ENCODE measurements at places on chromosomes 1 and 21. TPM values are rescaled to one million over a fixed set of nuclear protein-coding genes. Genes with fewer than 3 reads are reported as not detected.

DNA sequence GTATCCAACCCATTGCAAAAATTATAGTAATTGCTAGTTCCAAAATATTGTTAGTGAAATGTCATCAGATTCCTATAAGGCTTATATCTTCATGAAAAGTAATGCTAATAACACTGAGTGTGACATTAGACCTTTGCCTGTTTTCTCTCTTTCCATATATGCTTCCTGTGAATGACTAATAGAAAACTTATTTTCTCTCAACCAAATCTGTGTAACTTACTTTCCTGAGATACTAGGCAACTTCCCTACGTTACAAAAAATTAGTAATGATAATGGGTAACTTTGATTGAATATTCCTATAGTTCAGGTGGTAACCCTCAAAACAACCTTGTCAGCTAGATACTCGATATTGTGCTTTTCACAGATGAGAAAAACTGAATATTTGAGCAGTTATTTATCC lies 124.2 kb upstream of the HNRNPU start:
- DNase-seq = no peak
- H3K4me3 ChIP-seq = no peak overlapping the region
- H3K36me3 ChIP-seq = no peaks in the 10 kb centered on the region

GNG4 gene
- total RNA-seq = 1.9 TPM

KPNA6 gene
- total RNA-seq = 85.3 TPM

EXTL1 gene
- total RNA-seq = not detected

DNA sequence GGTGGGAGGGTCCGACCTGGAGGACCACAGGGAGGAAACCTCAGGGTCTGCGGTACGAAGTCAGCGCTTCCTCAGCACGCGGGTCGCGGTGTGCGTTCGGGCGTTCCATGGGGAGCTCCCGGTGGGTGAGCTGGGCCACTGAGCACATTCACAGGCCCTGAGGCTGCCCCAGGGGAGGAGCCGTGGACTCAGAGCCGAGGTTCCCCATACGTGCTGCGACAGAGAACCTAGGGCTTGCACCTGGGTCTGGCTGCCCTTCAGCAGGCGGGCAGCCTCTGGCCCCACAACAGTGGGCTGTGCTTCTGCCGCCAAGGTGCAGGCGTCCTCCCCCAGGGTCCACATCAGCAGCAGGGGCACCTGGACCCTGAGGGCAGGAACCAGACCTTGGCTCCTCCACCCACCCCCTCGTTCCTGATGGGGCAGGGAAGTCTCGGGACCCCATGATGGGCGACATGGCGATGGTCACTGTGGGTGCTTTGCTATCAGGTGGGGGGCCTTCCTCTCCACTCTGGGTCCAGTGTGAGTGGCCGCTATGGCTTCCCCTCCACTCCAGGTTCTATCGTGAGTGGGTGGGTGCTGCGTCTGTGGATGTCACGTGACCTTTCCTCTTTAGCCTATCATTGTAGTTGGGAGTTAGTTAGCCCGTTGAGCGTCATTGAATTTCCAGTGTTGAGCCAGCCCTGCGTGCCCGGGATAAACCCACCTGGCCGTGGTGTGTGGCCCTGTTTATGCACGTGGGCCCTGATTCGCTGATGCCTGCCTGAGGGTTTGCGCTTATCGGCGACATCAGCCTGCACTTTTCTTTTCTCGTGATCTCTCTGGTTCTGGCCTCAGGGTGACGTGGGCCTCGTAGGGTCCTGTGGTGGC lies 27.9 kb downstream of the FTCD start:
- H3K27ac ChIP-seq = no peak overlapping the region
- H3K4me1 ChIP-seq = no peaks in the 10 kb centered on the region
- H3K4me3 ChIP-seq = no peak overlapping the region

GRCh38 chr1:12049616-12050015 lies 13.5 kb upstream of the TNFRSF8 start:
- no peak for DNase-seq
- H3K36me3 ChIP-seq = no peaks in the 10 kb centered on the region
- H3K4me1 ChIP-seq = peaks cover 14% of the 10 kb centered on the region
- H3K27me3 ChIP-seq = peaks cover 13% of the 10 kb centered on the region
- H3K27ac ChIP-seq = no peak overlapping the region

OR2T3 gene
- total RNA-seq = not detected

CBR3 gene
- 9.5 TPM for total RNA-seq

FAM110D gene
- not detected for total RNA-seq

DNA sequence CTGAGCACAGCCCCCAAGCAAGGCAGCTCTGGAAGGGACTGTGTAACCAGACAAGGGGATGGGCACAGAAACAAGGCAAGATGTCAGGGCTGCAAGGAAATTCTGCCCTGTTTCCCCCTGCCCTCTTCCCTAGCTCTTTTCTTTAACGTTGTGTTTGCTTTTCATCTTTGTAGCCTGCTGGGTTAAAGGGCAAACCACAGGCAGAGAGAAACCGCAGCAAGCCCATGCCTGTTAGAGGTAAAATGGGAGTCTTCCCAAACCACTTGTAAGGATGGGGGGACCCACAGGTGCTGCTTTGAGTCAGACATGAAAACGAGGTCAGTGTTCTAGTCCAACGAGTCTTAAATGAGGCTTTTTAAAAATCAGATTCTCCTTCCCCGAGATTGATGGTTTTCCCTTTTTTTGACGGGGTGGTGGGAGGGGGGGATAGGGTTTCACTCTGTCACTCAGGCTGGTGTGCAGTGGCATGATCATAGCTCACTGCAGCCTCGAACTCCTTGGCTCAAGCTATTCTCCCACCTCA lies 13.3 kb downstream of the TGFBR3 start:
- peaks cover 7% of the 10 kb centered on the region for H3K27me3 ChIP-seq
- peaks cover 62% of the 10 kb centered on the region for H3K4me1 ChIP-seq
- peak; percentile 60 for DNase-seq
- H3K36me3 ChIP-seq = no peaks in the 10 kb centered on the region

PRR9 gene
- not detected for total RNA-seq

DNAI4 gene
- total RNA-seq = 1.2 TPM

DNA sequence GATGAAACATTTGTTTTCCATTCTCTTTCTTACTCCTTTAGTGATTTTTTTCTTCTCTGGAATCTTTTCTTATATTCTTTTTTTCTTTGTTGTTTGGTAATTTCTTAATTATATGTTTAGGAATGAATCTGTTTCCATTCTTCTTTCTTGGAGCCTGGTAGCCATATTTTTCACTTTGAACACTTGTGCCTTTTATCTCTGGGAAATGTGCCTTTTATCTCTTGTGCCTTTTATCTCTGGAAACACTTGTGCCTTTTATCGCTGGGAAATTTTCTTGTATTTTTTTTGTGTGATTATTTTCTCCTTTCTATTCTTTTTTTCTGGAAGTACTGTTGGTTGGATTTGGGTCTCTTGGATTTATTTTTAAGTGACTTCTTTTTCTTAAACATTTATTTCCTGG lies 118.2 kb downstream of the LEPR start:
- H3K27ac ChIP-seq = no peak overlapping the region
- no peaks in the 10 kb centered on the region for H3K4me1 ChIP-seq
- H3K4me3 ChIP-seq = no peak overlapping the region

CELA3A gene
- not detected for total RNA-seq

DNA sequence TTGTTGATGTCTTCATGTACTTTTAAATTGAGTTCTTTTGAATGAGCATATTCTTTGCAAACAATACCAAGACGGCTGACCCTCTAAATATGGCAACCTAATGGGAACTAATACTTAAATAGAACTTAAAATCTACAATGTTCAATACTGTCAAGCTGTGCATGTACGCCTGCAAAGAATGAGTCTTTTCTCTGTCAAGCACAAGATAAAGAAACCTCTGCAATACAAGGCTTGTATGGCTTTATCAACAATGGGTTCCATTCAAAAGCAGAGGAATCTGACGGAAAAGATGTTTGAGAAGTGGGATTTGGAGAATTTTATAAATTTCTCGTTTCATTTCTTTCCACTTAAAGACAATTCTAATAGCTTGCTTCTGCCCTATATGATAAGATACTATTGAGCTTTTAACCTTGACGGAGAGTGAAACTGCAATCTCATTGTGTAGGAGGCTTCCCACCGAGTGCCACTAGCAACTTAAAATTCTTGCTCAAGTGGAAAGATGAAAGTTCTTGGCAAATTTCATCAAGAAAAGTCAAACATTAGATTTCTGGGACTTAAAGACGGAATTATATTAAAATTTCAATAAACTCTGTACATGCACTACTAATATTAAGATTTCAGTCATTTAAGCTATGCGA lies 119.8 kb downstream of the RGS21 start:
- no peaks in the 10 kb centered on the region for H3K36me3 ChIP-seq
- peaks cover 4% of the 10 kb centered on the region for H3K27me3 ChIP-seq
- no peaks in the 10 kb centered on the region for H3K4me1 ChIP-seq
- no peak overlapping the region for H3K4me3 ChIP-seq

CD247 gene
- total RNA-seq = 166 TPM

AGT gene
- not detected for total RNA-seq

DNA sequence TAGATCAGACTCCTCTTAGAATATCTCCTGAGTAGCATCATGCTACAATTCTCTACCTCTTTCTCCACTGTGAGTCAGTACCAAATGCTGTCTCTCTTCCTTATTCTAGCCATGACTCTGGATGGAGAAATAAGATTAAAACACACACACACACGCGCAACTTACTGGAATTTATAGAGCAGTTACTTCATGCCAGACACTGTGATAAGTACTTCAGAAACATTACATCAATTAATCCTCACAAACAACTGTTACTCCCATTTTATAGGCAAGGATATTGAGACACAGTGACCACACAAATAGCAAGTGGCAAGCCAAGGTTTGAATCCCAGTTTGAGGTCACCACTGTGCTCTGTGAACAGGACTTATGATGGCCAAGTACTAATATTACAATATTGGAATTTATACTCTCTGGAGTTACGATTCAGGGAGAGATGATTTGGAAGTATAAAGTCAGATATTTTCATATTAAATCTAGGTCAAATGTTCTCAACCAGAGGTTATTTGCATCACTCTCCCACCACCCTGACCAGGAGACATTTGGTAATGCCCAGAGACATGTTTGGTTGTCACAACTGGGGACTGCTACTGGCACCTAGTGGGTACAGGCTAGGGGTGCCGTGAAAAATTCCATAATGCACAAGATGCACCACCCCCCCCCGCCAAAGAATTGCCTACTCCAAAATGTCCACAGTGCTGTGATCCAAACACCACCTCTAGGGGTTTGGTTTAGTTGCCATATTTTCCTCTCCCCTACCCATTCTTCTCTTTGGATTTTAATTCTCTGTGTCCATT lies 221.6 kb downstream of the LTN1 start:
- H3K4me3 ChIP-seq = no peak overlapping the region
- peaks cover 22% of the 10 kb centered on the region for H3K36me3 ChIP-seq
- no peaks in the 10 kb centered on the region for H3K27me3 ChIP-seq
- no peak overlapping the region for H3K27ac ChIP-seq
- no peak for DNase-seq

- DNase-seq = no peak
- H3K36me3 ChIP-seq = no peaks in the 10 kb centered on the region
- peaks cover 7% of the 10 kb centered on the region for H3K4me1 ChIP-seq
- no peak overlapping the region for H3K27ac ChIP-seq
- H3K27me3 ChIP-seq = peaks cover 38% of the 10 kb centered on the region
Observed at GRCh38 chr1:19825298-19825697, 10.2 kb upstream of the RNF186 start.

- no peaks in the 10 kb centered on the region for H3K4me1 ChIP-seq
- no peaks in the 10 kb centered on the region for H3K27me3 ChIP-seq
- no peak overlapping the region for H3K4me3 ChIP-seq
- no peak for DNase-seq
Observed at GRCh38 chr1:210657806-210658205, 329.1 kb downstream of the HHAT start.

GRCh38 chr1:197677752-197678295 lies 97.5 kb downstream of the DENND1B start:
- H3K36me3 ChIP-seq = peaks cover under 1% of the 10 kb centered on the region
- no peaks in the 10 kb centered on the region for H3K27me3 ChIP-seq
- H3K4me3 ChIP-seq = no peak overlapping the region
- no peak for DNase-seq
- peaks cover 14% of the 10 kb centered on the region for H3K4me1 ChIP-seq

DNA sequence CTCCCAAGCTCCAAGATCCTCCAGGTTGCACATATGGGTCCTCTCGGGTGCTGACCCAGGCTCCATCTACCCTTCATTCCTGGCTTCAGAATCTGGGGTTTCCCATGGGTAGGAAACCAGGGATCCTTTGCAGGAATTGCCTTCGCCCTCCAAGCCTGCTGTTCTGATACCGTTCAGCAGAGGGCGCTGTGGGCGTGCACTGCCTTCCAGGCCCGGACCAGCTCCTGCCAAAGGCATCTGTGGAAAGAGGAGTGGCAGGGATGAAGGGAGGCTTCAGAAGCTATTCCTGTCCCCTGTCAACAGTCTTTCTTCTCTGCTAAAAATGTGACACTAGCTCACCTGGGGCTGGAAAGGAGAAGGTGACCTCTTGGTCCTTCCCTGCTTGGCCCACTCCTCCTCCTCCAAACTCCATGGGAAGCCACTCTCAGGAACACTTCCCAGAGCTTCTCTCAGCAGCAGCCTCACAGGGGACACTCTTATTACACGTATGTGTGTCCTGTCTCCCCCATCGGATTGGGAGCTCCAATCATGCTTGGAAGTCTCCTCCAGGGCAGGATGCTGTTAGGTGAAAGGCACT lies 71.2 kb downstream of the VWA5B1 start:
- peaks cover 14% of the 10 kb centered on the region for H3K4me1 ChIP-seq
- peaks cover 93% of the 10 kb centered on the region for H3K27me3 ChIP-seq
- H3K36me3 ChIP-seq = no peaks in the 10 kb centered on the region
- H3K4me3 ChIP-seq = no peak overlapping the region
- peak; percentile 23 for DNase-seq

DNA sequence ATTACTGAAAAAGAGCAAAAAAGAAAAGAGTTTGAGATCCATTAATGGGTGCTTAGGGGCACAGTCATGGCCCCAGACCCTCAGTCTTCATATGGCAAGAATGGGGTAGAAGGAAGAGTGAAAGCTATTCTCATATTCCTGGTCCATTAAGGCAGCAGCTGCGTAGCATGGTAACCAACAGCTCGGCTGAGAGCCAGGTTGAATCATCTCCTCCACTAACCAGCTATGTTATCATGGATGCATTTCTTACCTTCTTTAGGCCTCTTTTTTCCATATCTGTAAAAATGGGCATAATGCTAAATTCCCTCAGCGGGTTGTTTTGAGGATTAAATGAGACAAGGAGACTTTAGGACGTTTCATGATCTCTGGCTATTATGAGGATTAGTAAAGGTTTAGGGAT lies 15.0 kb upstream of the SARS1 start:
- peaks cover 14% of the 10 kb centered on the region for H3K4me1 ChIP-seq
- DNase-seq = no peak
- H3K27ac ChIP-seq = no peak overlapping the region
- H3K36me3 ChIP-seq = peaks cover 2% of the 10 kb centered on the region
- H3K4me3 ChIP-seq = no peak overlapping the region

C1orf185 gene
- total RNA-seq = not detected

GRCh38 chr1:85313888-85314696 lies 37.7 kb upstream of the BCL10 start:
- no peaks in the 10 kb centered on the region for H3K4me1 ChIP-seq
- DNase-seq = no peak
- no peak overlapping the region for H3K27ac ChIP-seq
- H3K27me3 ChIP-seq = peaks cover 60% of the 10 kb centered on the region
- no peak overlapping the region for H3K4me3 ChIP-seq
- H3K36me3 ChIP-seq = no peaks in the 10 kb centered on the region

- no peaks in the 10 kb centered on the region for H3K27me3 ChIP-seq
- H3K4me1 ChIP-seq = peaks cover 43% of the 10 kb centered on the region
- H3K27ac ChIP-seq = no peak overlapping the region
- no peak overlapping the region for H3K4me3 ChIP-seq
- H3K36me3 ChIP-seq = peaks cover 4% of the 10 kb centered on the region
Observed at GRCh38 chr1:207463021-207463420, 8.9 kb downstream of the CR2 start.

- peaks cover 6% of the 10 kb centered on the region for H3K27me3 ChIP-seq
- H3K4me3 ChIP-seq = peak overlapping the region; percentile 75
- peaks cover 74% of the 10 kb centered on the region for H3K4me1 ChIP-seq
- peaks cover 10% of the 10 kb centered on the region for H3K36me3 ChIP-seq
- DNase-seq = no peak
Observed at GRCh38 chr1:101290119-101290921, 53.5 kb downstream of the S1PR1 start.

Measured in activated naive CD8-positive, alpha-beta T cell treated with anti-CD3 and anti-CD28 coated beads for 36 hours (primary cell).